ENCODE measurements at places on chromosomes 2 and 18. TPM values are rescaled to one million over a fixed set of nuclear protein-coding genes. Genes with fewer than 3 reads are reported as not detected.

The CCT4 gene
- total RNA-seq, result 189 TPM

DNA sequence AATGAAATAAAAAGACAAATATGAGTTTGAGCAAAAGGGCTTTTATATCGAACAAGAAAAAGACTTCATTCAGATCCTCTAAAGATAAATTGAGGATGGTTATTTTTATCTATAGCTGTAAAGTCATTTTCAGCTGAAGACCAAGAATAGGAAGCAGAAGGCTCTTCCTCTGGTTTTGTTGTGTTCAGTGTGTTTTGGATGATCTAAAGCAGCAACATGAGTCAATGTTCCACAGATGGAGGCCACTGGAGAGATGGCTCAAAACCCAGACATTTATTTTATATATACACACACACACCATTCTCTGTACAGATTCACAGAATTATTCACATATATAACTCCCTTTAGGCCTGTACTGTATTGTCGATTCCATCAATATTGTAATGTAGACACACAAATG lies 424.3 kb downstream of the MBD2 start:
- no peak overlapping the region for H3K4me3 ChIP-seq
- DNase-seq, result no peak
- H3K4me1 ChIP-seq, result no peaks in the 10 kb centered on the region
- no peak overlapping the region for H3K27ac ChIP-seq
- no peaks in the 10 kb centered on the region for H3K36me3 ChIP-seq

GRCh38 chr2:127655209-127656073 lies 9.5 kb downstream of the GPR17 start:
- DNase-seq, result no peak
- peaks cover 2% of the 10 kb centered on the region for H3K27me3 ChIP-seq
- no peak overlapping the region for H3K4me3 ChIP-seq
- H3K27ac ChIP-seq, result no peak overlapping the region
- H3K36me3 ChIP-seq, result no peaks in the 10 kb centered on the region

The DES gene
- not detected for total RNA-seq

GRCh38 chr2:56211048-56211447 lies 27.3 kb downstream of the CCDC85A start:
- DNase-seq, result no peak
- no peaks in the 10 kb centered on the region for H3K4me1 ChIP-seq
- no peak overlapping the region for H3K27ac ChIP-seq
- H3K4me3 ChIP-seq, result no peak overlapping the region
- H3K27me3 ChIP-seq, result no peaks in the 10 kb centered on the region
- H3K36me3 ChIP-seq, result no peaks in the 10 kb centered on the region

DNA sequence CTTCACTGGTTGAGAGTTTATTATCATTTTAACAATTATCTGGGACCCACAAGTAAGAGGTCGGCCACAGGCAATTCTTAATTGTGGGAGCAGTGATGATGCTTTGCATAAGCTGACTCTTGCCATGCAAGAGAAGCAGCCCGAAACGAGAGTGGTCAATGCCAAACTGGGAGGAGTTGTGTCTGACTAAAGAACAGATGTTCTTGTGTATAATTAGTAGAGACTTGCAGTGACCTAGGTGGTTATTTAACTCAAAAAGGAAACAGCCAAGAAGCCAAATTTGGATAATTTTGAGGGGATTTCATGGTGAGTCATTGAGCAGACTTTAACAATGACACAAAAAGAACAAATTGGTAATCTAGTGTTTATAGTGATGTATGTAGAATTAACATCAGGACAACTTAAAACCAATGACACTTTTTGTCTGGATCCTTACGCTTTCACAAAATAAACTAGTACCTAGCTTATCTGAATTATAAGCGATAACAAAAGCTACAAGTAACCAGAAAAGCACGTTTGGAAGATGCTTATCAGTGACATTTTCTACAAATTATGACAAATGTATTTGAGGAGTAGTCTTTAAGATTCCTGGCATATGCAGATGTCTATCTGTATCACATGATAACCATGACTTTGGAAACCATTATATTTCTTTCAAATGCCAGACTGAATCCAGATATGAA lies 184.7 kb upstream of the DLGAP1 start:
- H3K27ac ChIP-seq, result no peak overlapping the region
- H3K36me3 ChIP-seq, result no peaks in the 10 kb centered on the region
- no peaks in the 10 kb centered on the region for H3K27me3 ChIP-seq
- DNase-seq, result no peak

DNA sequence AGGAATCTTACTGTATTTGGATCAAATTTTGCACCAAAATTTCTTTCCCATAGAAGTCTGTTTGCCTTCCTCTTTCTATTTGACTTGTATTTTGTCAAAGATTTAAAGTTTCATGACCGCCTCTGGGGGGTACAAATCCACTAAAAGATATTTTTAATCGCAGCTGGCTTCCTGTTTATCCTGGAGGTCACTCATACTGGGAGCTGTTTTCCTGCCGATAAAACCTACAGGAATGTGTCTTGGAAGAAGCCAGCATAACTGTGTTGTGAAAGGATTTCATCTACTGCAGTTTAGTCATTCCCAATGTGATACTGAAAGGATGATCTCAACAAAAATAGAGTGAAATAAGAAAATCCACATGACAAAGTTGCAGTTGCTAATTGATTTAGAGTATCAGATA lies 184.0 kb downstream of the RIT2 start:
- no peak overlapping the region for H3K4me3 ChIP-seq
- H3K27ac ChIP-seq, result no peak overlapping the region
- H3K4me1 ChIP-seq, result no peaks in the 10 kb centered on the region
- DNase-seq, result no peak
- H3K27me3 ChIP-seq, result no peaks in the 10 kb centered on the region
- no peaks in the 10 kb centered on the region for H3K36me3 ChIP-seq

DNA sequence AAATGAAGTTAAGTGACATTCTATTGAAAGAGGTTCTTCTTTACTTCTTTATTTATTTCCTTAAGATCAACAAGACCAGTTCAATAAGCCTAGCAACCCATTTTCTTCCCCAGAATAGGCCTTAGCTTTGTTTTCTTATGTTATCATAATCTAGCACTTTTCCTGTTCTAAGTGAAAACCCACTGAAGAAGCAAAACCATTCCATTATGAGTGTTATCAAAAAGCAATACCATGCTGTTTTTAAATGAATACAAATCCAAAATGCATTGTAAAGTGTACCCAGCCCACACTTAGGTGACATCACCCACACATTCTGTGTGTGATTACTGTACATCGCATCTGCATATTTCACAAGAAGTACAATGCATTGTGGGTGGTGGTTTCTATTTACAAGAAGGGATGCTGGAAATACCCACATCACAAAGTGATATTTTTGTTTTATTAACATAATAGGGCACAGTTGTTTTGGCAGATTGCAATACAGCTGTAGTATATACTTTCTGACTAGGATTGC lies 679.5 kb downstream of the KCNJ3 start:
- H3K4me1 ChIP-seq, result no peaks in the 10 kb centered on the region
- no peak overlapping the region for H3K27ac ChIP-seq
- H3K36me3 ChIP-seq, result no peaks in the 10 kb centered on the region
- no peaks in the 10 kb centered on the region for H3K27me3 ChIP-seq
- DNase-seq, result no peak
